ENCODE measurements at places on chromosomes 5 and 9. TPM values are rescaled to one million over a fixed set of nuclear protein-coding genes. Genes with fewer than 3 reads are reported as not detected.

DNA sequence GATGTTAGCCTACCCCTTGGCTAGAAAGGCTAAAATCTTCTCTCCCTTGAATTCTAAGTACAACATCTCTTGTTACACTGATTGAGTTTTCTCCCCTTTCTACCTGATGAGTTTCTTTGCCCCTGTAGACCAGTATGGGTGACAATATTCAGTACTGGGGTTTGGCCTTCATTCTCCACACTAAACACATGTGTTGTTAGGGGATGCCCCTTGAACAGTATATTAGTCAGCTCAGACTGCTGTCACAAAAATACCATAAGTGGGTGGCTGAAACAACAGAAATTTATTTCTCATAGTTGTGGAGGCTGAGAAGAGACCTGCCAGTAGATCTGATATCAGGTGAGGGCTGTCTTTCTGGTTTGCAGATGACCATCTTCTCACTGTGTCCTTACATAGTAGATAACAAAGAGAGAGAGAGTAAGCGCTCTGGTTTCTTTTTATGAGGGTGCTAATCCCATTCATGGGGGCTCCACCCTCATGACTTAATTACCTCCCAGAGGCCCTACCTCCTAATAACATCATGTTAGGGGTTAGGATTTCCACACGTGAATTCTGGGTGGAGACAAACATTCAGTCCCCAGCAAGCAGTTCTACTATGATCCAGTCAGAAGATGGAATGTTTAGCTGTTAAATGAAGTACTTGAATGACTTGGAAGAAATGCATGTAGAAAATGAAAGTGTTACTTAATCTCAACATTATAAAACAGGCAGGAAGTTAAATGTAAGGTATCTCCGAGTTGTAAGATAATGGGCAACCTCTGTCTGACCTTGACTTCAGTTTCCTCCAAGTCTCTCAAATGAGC lies 17.5 kb downstream of the VLDLR start:
- ATAC-seq: peak; percentile 99

DNA sequence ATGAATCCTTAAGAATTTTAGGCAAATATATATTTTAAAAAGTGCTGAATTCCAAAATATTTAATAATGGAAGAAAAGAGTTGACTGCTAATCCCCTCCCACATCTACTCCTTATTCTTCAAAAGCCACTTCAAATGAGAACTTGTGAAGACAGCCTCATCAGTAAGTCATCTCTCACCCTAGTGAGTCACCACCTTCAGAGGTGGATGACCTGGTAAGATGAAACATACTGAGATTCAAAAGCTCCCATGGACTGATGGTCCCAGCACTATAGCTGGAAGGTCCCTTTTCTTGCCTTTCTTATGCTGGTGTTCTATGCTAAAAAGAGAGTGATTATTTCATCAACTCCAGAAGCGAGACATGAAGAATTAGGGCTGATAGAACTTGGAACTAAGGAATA lies 37.8 kb upstream of the SPDL1 start:
- ATAC-seq: peak; percentile 100

GRCh38 chr9:117121316-117121715 lies 293.5 kb downstream of the ASTN2 start:
- no peak for ATAC-seq

DNA sequence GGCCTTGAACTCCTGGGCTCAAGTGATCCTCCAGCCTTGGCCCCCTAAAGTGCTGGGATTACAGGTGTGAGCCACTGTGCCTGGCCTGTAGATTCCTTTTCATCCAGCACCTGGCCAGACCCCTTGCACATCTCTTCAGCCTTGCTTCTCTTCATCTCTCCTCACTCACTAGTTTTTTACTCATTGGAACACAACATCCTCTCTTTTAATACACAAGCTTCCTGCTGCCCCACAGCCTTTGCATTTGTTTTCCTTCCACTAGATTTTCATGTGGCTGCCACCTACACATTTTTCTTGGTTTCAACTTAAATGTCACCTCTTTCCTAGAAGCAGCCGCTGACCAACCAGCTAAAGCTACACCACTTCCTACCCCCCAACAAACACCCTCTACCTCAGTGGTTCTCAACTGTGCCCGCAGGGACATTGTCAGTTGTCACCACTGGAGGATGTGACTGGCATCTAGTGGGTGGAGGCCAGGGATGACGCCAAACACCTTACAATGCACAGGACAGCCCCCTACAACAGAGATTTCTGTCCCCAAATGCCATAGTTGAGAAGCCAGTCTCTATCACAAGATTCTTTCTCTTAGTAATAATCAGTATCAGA lies 33.7 kb downstream of the HAVCR1 start:
- ATAC-seq: peak; percentile 97

Gene CLIC3
- not detected for total RNA-seq

All from activated T-helper 17 cell treated with anti-CD3 and anti-CD28 coated beads, Interleukin-2, amount 50 U/mL, for 72 hours (primary cell).